Dermis blood vessel endothelial cell (primary cell): ENCODE measurements at places on chromosomes 16 and 17. TPM values are rescaled to one million over a fixed set of nuclear protein-coding genes. Genes with fewer than 3 reads are reported as not detected.
A peak's percentile ranks its signal among the peaks of the same experiment; 100 is the strongest.

MED13 gene
- 41.4 and 48.5 TPM in 2 replicates for total RNA-seq

TVP23A gene
- total RNA-seq: not detected in 2 replicates

WFIKKN2 gene
- not detected in 2 replicates for total RNA-seq

HSPB9 gene
- 0.17 TPM in 1 of 2 replicates, not detected in the other for total RNA-seq

DOC2B gene
- 20.6 and 57.9 TPM in 2 replicates for total RNA-seq

UNC13D gene
- 3.2 and 3.4 TPM in 2 replicates for total RNA-seq

ASGR1 gene
- total RNA-seq: 9.5 and 18.2 TPM in 2 replicates

- no peak for DNase-seq
Observed at GRCh38 chr17:79424471-79425185, 186.2 kb downstream of the RBFOX3 start.

DNA sequence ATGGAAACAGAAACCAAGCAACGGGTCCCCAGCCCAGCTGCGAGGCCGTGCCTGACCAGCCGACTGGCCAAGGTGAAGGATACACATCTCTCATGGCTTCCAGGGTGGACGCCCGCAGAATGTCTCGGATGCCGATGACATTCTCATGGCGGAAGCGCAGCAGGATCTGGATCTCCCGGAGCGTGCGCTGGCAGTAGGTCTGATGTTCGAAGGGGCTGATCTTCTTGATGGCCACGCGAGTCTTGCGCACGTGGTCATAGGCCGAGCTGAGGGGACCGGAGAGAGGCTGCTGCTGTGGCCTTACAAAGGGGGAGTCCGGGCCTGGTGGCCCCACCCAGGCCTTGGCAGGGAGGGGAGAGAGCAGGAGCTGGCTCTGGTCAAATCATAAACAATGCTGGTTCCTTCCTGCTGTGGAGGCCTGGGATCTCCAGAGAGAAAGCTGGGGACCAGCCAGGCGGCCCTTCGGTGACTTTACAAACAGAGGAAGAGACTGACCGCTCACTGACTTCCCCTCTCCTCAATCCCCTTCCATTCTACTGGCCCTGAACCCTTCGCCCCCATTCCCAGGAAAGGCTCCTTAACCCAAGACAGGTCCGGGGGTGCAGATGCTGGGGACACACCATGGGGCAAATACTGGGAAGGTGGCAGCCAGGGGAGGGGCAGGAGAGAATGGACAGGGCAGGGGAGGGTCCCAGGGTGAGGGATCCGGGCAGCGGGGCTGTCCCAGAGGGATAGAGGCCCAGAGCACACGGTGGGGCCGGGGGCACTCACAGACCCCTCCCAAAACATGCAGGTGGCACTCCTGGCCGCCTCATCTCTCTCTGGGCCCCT is 1.1 kb downstream of the MAPK3 start:
- peak; percentile 72 for DNase-seq

GRCh38 chr16:84823484-84823883 is 3.7 kb downstream of the CRISPLD2 start:
- no peak for DNase-seq

GRCh38 chr16:22659933-22660332 is 149.2 kb downstream of the NPIPB5 start:
- DNase-seq: no peak

- DNase-seq: peak; percentile 34
Observed at GRCh38 chr16:84600343-84601229, 17.3 kb downstream of the COTL1 start.

- DNase-seq: no peak
Observed at GRCh38 chr17:31497994-31498826, 106.7 kb downstream of the RAB11FIP4 start.

GRCh38 chr17:73360961-73361761 is 49.4 kb upstream of the CDC42EP4 start:
- DNase-seq: no peak

DNA sequence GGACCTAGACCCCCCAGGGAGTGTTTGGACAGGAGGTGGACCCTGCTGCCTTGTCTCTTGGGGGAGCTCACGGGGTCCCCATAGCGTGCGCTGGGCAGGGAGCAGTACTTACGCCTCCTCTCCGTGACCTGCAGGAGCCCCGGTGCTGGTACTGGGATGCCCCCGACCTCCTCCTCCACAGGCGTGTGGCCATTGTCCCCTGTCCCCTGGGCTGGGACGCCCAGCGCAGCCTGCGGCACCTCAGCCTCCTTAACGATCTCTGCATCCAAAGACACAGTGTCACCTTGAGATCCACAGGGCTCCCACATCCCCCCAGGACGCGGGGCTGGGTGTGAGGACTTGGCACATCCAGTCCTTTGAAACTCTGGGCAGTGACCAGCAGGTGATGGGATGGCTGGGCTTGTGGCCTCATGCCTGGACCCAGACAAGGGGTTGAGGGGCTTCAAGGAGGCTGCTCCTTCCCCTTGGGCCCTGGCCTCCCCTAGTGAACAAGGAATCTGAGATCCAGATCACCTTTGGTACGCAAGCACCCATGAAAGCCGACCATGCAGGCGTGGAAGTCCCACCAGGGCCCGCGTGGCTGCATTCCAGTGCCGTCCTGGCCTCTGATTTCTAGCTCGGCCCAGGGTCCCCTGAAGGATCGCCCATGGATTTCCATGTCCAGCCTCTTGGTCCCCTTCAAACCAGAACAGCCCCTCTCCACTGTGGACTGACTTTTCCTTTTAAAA is 9.9 kb downstream of the DBNDD1 start:
- DNase-seq: no peak

DNA sequence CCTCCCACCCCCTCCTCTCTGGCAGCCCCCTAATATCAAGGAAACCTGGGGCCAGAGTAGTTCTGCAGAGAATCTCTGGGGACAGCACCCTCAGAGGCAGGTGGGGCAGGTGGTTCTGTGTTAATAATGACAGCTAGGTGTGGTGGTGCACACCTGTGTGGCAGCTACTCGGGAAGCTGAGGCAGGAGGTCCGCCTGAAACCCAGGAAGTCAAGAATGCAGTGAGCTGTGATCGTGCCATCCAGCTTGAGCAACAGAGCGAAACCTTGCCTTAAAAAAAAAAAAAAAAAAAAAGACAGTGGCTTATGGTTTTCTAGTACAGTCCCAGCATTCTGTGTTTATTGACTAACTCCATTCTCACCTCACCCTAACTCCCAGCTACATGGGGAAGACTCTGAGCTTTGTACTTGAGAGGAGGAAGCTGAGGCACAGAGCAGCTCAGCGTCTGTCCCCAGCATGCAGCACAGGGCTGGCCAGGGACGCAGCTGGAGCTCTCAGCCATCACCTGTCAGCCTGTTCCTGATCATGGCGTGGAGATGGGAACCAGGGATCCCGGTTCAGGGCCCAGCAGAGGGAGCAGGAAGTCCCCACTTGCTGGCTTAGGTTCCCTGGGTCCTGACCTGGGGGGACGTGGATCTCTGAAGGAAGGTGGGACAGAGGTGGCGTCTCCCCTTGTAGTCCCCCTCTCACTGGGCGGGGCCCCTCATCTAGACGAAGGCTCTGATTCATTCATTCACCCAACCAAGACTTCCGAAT is 6.1 kb downstream of the DBNDD1 start:
- DNase-seq: no peak

DNA sequence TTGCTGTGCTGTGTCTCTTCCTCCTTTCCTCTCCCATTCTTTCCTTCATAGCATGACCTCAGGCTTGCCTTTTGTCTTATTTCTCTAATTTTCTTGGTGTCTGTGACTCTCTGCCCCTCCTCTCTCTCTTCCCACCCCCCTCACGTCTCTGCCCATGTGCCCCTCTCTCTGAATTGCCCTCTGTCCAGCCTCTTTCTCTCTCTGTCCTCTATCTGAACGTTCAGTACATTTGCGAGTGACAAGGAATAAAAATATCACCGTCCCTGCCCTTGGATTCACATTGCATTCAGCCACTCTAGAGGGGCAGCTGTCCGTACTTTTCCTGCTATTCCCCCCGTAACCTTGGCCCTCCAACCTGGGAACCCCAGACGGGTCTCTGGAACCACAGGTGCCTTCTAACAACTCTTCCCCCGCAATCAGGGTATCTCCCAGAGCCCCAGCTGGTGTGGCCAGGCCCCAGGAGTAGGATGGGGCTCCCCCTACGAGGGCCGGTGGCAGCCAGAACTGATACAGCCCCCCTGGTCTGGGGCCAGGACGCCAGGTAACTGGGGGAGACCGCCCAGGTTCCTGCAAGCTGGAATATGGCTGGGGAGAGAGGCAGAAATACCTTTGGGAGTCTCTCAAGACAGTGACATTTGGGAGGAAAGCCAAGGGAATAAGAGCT is 1.8 kb downstream of the KIF1C start:
- no peak for DNase-seq

GRCh38 chr17:83072600-83073358 is 6.6 kb upstream of the METRNL start:
- no peak for DNase-seq

DNA sequence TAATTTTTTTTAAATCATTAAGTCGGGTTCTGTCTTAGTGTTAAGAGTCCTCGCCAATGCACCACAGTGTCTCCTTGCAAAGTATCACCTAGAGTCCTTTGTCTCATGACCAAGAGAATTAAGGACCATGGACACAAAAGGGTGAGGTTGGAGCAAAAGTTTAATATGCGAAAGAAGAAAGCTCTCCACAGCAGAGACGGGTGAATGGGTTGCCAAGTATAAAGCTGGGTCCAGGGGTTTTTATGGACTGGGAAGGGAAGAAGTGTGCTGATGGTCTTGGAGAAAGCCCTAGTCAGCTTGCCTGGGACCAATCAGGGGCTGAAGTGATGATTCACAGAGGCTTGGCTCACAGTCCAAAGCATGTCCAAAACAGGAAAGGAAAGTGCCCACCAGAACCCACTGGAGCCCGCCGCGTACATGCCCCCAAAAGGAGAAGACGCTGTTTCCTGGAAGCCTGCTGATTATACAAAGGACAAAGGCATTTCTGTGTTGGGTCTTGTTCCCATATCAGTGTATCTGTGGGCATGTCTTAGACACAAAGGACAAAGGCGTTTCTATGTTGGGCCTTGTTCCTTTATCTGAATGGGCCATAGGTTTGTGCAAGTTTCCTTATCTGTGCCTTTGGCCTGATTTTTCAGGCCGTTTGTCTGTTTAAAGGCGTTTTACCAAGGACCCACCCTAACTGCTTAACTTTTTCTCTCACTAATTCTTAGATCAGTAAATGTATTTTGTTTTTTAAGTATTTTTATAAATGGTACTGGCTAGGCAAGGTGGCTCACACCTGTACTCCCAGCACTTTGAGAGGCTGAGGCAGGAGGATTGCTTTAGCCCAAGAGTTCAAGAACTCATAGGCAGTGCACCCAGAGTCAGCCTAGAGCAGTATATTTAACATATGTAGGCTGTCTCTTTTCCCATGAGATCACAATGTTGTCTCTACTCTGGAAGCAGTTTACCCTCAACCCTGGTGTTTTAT is 28.7 kb upstream of the ATF7IP2 start:
- no peak for DNase-seq

DNA sequence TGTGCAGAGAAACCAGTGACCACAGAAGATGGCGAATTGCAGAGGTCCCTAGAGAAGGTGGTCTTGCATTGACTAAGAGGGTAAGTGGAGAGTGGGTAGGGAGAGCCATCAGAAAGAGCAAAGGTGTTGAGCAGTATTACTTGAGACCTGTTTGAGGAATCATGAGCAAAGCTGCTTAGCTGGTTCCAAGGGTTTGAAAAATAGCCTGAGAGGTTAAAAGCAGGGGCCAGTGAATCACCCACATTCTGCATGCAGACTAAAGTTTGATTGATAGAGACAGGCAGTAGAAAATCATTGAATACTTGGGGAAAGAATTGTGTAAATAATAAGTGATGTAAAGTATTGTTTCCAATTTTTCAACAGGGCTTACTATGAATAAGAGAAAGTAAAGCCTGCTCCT is 34.0 kb upstream of the KCNJ16 start:
- peak; percentile 52 for DNase-seq

DNA sequence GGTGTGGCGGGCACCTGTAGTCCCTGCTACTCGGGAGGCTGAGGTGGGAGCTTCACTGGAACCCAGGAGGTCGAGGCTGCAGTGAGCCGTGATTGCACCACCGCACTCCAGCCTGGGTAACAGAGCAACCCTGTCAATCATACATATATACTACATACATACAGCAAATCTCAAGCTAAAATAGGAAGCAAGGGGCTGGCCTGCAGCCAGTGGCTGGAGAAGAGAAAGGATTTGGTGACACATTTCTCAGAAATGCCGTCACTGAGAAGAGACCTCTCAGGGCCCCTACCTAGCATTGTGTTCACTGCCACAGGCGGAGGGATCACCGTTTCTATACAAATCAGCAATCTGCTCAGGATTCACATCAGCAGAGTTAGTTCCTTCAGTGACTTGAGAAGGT is 16.9 kb downstream of the NARF start:
- peak; percentile 70 for DNase-seq

GRCh38 chr17:66200685-66201092 is 8.8 kb upstream of the CEP112 start:
- DNase-seq: peak; percentile 90

GRCh38 chr16:66918803-66919568 is at the start of gene CDH16:
TSS of gene CDH16 (minus strand) at chr16:66918885. CDS start at chr16:66918065, 820 bp downstream.
- DNase-seq: no peak

- DNase-seq: peak; percentile 69
Observed at GRCh38 chr17:27529230-27529796, 73.1 kb downstream of the KSR1 start.

DNA sequence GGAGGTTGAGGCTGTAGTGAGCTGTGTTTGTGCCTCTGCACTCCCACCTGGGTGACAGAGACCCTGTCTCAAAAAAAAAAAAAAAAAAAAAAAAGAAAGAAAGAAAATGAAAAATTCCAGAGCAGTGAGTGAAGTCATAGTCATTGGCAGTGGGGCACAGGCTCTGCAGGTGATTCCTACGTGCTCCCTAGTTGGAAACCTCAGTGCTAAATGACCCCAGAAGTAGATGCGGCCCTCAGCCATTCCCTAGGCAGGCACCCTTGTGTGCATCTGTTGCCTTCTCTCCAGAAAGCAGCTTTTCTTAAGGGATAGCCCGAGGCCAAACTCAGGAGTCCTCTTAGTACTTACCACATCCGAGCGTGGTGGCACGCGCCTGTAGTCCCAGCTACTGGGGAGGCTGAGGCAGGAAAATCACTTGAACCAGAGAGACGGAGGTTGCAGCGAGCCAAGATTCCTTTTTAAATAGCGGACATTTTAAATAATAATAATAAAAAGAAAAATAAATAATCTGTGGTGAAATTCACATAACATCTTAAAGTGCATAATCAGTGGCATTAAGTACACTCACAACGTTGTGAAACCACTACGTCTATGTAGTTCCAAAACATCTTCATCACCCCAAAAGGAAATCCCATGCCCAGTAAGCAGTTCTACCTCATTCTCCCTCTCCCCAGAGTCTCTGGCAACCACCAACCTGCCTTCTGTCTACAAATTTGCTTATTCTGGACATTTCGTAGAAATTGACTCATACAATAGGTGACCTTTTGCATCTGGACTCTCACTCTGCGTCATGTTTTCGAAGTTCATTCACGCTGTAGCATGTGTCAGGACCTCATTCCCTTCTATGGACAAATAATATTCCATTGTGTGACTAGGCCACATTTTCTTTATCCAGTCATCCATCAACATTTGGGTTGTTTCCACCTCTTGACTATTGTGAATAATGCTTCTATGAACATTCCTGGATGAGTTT is 12.5 kb upstream of the SPHK1 start:
- peak; percentile 93 for DNase-seq

GRCh38 chr16:27704252-27704651 is 154.3 kb downstream of the KATNIP start:
- DNase-seq: peak; percentile 88
